SIG-M5 (cell line): ENCODE measurements at places on chromosomes 7 and 10.

- no peak for DNase-seq
Observed at GRCh38 chr10:102870221-102870620, 951 bp downstream of the AS3MT start.

GRCh38 chr7:7907306-7907705 lies 61.3 kb upstream of the GLCCI1 start:
- no peak for DNase-seq

DNA sequence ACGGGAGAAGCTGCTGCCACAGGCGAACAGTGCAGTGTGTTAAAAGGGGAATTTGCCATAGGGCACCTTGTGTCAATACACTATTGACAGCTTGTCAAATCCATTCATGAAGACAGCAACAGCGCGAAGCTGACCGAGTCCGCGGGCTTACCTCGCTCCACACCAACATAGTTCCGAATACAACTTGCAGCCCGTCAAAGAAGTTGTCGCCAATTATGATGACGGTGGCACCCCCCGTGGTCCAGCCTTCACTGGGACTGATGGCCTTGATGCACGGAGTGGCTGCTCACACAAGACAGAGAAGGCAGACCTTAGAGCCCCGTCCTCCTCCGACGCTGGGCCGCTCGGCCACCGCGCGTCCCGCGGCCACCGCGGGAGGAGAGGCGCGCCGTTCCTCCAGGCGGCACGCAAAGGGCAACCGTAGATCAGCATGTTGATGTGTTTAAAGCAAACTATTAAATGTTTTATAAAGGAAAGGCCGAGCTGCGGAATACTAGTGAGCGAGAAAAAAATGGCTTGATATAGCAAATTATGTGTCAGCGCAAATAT lies 96.4 kb downstream of the EBF3 start:
- no peak for DNase-seq

- DNase-seq = no peak
Observed at GRCh38 chr10:92125144-92125543, 165.7 kb downstream of the CPEB3 start.

DNA sequence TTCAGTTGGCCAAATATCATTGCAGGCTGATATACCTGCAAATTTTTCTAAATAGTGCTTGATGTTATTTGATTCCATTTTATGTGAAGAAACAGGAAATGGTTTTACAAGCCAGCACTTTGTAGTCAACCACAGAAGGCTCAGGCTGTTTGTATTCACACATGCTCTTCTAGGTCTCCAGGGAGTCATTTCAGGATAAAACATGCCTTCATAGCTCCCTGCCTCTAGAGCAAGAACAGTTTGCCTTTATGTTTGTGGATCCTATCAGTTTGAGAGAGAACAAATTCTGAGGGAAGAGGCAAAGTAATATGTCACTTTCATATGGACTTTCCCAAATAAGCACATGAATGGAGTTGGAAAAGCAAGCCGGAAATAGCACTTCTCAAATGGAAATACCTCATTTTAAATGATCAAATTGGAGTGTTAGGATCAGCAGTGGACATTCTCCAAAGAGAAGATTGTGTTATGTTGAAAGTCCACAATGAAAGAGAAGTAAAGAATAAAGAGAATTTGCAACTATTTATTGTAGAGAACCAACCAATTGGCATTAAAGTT lies 277.6 kb downstream of the KCND2 start:
- DNase-seq = no peak

DNA sequence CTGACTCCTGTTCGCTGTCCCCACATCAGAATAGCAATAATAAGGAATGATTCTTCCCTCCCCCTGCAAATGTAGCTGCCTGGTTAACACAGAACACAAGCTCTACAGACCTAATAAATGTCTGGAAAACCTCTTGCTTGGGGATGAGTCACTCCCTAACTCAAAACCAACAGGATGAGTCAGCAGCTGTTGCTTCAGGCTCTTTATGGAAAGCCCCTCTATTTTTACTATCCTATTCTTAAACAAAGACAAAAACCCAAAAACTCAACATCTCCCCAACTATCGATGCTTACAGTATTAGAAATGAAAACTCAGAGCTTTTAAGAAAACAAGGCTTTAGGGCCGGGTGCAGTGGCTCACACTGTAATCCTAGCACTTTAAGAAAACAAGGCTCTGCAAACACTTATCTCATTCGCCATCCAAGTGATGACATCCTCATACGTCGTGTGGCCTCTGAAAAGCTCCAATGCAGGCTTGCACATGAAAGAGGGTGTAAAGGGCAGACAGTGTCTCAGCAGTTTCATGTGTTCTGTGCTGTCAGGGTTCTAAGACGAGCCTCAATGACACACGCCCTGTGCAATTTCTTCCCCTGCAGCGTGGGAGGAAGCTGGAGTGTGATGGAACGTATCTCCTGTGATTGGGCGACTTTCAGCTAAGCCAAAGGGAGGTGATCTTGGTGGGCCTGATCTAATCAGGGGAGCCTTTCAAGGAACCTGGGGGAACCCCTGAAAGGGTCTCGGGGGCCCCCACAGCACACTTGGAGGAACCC lies 70.1 kb downstream of the AMZ1 start:
- DNase-seq = peak; percentile 68

DNA sequence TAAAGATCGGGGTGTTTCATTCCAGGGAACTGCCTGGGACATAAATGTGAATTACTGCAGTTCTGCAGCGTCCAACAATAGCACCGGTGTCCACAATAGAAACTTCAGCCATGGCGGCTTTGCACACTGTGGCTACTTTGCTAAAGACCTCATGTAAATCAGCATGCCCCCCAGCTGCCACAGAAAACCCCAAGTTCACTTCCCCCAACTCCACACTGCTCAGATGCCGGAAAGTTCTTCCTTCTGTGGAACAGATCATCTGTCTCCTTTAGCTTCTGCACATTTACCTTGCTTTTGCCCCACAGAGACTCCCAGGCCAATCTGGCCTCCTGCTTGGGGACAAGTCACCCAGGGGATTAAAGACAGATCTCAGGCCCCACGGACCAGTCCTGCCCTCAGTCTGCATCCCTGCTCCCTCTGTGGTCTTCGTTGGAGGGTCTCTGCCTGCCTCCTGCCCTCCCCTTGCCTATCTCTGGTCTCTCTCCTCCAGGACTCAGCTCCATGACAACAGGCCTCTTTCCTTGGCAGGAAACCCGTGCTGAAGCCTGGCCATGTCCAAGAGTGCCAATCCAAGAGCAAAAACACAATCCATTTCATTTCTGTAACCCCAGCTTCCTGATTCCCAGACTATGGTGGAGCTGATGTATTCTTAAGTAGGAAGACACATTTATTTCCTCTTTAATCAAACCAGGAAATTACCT lies 403.2 kb downstream of the RPS24 start:
- no peak for DNase-seq

DNA sequence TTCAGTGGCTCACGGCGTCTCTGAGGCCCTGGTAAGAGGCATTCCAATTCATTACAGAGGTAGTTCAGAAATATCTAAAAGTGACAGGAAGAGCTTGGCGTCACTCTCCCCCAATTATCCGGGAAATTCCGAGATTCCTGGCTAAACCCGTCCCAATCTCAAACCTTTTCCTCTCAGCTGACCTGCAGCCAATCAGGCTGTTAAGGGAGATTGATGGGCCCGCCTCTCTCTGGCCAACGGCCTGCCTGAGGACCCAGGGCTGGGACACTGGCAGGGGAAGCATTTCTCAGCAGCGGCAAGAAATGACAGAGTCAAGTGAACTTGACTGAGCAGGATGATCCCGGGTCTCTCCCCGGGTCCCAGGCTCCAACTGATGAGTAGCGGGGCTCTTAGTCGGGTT lies 72.3 kb downstream of the EBF3 start:
- DNase-seq = no peak

DNA sequence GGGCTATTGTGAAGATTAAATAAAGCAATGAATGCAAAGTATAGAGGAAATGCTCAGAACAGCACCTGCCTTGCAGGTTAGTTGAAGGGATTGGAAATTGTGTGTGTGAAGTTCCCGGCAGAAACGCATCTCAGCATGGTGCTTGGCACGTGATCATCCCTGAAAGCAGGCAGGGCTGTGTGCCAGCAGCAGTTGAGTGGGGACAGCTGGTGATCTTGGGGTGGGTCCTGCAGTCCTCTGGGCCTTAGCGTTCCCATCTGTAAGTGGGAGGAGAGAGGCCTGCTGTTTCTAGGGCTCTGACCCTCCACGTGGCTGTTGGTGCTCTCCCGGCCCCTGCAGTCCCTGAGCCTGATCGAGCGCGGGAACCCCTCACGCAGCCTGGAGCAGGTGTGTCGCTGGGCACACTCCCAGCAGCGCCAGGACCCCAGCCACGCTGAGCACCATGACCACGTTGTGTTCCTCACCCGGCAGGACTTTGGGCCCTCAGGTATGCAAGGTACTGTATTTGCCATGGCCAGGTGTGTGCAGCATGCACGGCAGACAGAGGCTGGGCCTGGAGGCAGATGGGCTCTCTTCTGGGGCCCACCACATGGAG lies 55.3 kb downstream of the TBATA start:
- DNase-seq = no peak

DNA sequence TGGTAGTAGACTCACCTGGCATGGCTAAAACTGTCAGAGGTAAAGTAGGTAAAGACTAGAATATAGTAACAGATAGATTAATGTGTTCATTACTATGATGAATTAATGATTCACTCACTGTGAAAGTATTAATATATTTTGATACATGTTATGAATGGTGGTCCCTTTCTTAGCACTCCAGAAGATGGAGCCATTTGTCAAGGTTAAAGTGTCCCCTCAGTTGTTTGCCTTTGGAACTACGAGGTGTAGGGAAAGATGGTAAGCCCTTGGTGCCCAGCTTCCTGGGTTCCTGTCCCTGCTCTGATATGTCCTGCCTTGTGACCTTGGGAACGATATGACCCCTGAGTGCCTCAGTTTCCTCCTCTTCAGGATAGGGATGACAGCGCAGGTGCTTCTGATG lies 49.4 kb downstream of the HTRA1 start:
- DNase-seq = no peak

DNA sequence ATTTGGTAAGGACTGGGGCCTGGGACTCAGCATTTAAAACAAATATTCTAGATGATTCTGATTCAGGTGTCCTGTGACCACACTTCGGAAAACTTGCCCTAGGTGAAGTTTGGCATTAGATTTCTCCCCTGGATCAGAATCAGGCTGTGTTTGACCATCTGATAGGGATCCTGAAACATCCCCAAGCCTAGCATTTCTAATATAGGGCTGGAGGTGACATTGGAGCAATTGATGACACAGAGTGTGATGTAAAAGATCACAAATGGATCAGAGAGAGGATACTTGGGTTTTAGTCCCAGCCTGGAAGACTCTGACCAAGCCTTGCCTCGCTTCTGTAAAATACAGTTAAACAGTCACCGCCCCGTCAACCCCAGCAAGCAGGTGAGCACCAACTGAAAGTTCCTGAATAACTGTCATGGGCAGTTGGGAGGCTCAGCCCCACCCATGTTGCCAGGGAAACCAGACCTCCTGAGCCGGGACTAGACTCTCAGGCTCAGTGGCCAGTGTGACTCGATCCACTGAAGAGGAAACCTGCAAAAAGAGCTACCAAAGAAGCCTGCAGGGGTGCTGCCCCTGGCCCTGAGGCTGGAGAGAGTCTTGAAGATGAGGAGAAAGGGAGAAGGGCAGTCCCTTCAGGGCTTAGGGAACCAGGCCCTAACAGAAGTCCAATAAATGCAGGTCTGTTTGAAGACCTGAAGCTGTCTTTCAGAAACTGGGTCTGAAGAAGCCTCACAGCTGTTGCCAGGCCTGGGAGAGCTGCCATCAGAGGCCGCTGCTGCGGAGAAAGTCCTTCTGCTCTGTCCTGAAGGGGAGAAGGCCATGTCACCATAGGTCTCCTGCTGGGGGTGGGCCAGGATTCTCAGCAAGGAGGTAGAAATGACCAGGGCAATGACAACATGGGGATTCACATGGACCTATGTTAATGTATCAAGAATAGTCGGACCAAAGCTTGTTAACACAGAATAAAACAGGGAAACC lies 126.1 kb upstream of the KCNMA1 start:
- no peak for DNase-seq

DNA sequence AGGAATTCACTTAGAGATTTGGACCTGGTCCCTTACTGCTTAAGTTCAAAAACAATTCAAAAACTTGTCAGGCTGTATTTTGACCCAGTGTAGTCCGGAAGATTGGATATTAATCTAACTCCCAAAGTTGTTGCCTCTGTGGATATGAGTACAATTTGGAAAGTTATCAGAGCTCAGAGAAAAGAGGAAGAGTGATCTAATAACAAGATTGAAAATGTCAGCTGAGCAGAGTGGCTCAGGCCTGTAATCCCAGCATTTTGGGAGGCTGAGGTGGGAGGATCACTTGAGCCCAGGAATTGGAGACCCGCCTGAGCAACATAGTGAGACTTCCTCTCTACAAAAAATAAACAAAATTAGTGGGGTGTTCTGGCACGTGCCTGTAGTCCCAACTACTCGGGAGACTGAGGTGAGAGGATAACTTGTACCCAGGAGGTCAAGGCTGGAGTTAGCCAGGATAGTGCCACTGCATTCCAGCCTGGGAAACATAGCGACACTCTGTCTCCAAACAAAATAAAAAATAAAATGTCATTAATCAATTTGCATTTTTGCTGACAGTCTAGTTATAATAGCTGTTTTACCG lies 3.2 kb upstream of the ASCC1 start:
- DNase-seq = no peak

GRCh38 chr10:126317751-126318150 lies 70.5 kb downstream of the ADAM12 start:
- DNase-seq = no peak

DNA sequence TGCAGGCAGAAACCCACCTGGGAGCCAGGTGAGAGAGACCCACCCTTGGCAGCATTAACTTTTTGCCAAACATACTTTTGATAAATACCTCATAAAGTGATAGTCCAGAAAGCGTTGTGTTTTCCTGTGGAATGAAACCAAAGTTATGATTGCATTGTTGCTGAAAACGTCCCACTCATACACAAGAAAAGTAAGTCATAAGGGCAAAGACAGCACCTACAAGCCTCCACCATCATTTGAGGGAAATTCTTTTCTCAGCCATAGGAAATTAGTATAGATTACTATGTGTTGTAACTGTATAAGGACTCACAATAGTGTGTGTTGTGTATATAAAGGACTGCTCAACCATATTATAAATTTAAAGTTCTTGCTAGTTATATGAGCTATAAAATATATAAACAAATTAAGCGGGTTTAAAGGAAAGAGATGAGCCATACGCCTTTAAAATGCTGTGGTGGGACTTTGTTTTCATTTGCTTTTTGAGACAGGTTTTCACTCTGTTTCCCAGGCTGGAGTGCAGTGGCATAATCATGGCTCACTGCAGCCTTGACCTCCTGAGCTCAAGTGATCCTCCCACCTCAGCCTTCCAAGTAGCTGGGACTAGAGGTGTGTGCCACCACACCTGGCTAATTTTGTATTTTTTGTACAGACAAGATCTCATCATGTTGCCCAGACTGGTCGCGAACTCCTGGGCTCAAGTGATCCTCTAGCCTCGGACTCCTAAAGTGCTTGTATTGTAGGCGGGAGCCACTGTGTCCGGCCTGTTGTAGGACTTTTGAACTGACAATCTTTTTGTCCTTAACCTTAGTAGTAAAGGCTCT lies 160.8 kb downstream of the PKD1L1 start:
- no peak for DNase-seq

GRCh38 chr7:26090927-26091519 lies 61.0 kb upstream of the NFE2L3 start:
- no peak for DNase-seq
